H4 (cell line): ENCODE measurements at places on chromosomes 5 and 9. TPM values are rescaled to one million over a fixed set of nuclear protein-coding genes. Genes with fewer than 3 reads are reported as not detected.
A peak's percentile ranks its signal among the peaks of the same experiment; 100 is the strongest.

Gene LECT2
- total RNA-seq, result not detected in 2 replicates

Gene GPX3
- 338 and 380 TPM in 2 replicates for total RNA-seq

- DNase-seq, result no peak
These were observed 19.4 kb upstream of the HMCN2 start for GRCh38 chr9:130246126-130246525.

DNA sequence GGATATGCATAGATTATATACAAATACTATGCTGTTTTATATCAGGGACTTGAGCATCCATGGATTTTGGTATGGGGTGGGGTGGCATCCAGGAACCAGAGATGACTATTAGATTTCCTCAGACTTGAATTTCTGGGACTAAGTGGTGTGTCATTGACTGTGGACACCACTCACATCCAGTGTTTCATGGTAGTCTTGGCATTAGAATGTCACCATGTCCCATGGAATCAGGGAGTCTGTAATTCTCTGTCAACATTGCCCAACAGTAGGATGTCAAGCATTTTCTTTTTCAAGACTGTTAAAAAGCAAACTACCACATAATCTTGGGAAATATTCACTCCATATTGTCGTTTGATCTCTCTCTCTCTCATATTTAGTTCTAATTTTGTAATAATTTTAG is 13.1 kb downstream of the ISOC1 start:
- DNase-seq, result no peak

DNA sequence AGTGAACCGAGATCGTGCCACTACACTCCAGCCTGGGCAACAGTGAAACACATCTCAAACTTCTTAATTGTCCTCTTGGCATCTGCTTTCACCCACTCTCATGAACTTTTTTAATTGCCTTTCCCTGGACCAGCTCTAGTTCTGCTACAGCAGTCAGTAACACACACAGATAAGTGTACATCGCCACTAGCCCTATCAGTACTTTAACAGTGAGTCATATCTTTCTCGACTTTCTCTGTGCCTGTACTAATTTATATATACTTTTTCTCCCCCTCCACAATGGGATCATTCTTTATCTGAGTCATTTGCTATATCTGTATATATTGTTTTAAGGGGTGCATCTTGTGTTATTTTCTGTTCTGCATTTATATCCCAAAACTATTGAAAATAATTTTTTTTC is 6.7 kb downstream of the CDC37L1 start:
- no peak for DNase-seq

DNA sequence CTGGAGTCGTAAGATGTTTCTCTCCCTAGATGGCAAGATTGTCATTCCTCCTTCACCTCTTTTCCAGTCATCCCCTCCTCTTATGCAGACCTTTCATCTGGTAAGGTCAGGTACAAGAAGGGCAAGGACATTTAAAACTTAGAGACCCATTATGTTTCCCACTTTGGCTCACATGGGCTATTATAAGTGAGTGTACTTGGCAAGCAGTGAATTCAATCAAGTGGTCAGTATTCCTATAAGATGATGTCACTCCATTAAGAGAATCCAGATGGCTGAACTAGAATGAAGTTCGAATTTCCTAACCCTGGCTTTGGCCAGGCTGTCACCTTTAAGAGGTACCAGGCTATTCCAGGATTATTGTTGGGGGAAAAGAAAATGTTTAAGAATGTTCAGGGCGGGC is 32.2 kb downstream of the ZNF131 start:
- no peak for DNase-seq

DNA sequence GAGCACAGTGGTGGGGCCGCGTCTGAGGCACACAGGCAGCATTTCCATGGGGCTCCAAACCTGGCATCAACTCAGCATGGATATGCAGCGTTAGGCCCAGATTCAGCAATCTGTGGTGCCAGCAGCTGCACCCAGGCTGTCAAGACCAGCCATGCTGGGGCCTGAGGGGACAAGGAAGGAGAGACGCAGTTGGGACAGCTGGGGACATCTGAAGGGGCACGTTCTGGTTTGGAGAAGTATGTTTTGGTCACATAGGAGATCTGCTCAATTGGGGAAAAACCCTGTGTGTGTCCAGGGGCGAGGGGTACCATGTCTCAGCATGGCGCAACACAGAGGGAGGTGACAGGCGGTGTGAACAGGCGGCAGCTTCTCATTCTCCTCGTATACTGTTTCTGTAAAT is 66.6 kb upstream of the ECM2 start:
- no peak for DNase-seq

DNA sequence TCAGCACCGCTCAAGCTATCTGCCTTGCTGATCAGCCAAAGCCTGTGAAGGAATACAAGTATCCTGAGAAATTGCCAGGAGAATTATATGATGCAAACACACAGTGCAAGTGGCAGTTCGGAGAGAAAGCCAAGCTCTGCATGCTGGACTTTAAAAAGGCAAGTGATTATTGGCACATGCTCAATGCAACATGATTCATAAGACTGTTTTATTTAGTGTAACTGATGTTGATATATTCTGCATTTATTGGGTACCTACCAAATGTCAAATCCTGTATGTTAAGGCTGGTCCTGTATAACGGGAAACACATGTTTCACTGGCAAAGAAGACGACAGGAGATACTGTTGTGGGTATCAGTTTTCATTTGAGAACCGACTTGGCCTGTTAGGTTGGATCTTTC is 69.0 kb downstream of the ADAMTS16 start:
- no peak for DNase-seq

GRCh38 chr5:169354263-169354662 is 53.3 kb upstream of the SLIT3 start:
- peak; percentile 47 for DNase-seq

- DNase-seq, result peak; percentile 38
These were observed 57.8 kb downstream of the TTC39B start for GRCh38 chr9:15249042-15249818.
